Activated T-helper 17 cell treated with anti-CD3 and anti-CD28 coated beads, Interleukin-2, amount 50 U/mL, for 72 hours (primary cell): ENCODE measurements at places on chromosomes 3 and 15. TPM values are rescaled to one million over a fixed set of nuclear protein-coding genes. Genes with fewer than 3 reads are reported as not detected.

- ATAC-seq: no peak
These were observed 110.9 kb upstream of the THRB start for GRCh38 chr3:24605511-24606028.

DNA sequence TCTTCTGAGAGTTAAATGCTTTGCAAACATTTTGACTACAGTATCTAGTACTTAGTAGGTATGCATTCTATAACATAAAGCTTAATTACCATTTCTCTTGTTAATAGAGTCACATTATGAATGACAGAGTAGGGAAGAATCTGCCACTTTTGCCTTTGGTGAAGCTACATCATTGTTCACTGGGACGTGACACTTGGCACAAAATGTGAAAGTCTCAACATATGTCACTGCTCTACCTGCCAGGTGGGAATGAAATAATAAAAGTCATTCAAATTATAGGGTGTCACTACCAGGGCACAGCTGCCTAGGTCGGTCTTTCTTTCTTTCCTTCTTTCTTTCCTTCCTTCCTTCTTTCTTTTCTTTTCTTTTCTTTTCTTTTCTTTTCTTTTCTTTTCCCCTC, 17.6 kb downstream of the GPR87 start:
- no peak for ATAC-seq

GRCh38 chr3:178975320-178975719, 96.3 kb downstream of the ZMAT3 start:
- no peak for ATAC-seq

- no peak for ATAC-seq
These were observed 31.9 kb upstream of the ADGRG7 start for GRCh38 chr3:100577382-100578008.

DNA sequence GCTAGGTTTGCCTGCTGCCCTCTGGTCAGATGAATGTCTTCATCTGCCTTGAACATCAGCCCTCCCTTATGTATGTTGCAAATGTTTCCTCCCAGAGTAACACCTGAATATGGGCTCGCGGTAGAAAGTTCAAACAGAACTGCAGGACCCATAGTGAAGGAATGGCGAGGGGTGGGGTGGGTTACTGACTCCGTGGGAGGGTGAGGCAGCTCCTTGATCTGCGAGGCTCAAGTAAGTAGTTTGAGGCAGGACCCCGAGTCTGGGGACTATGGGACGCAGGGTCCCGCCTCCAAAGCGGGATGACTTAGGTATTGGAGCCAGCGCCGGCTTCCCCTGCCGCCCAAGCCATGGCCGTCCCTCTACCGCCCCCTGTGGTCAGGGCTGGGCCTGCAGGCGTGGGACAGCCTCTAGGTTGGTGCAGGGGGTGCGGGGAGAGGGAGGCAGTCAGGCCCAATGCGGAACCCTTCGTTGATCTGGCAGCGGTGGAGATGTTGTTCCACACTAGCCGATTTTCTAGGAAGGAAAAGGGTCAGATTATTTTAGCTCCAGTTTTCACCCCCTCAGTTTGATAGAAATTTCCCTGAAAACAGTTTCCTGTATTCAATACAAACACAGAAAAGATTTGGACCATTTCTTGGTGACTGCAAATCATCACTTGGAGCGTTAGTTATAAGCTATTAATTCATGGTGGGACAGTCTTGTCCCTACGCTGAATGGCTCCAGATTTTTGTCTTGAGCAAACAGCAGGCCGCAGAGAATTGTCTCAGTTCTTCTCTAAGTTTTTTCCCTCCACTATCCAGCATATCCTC, 72.3 kb downstream of the CORO2B start:
- ATAC-seq: peak; percentile 64

DNA sequence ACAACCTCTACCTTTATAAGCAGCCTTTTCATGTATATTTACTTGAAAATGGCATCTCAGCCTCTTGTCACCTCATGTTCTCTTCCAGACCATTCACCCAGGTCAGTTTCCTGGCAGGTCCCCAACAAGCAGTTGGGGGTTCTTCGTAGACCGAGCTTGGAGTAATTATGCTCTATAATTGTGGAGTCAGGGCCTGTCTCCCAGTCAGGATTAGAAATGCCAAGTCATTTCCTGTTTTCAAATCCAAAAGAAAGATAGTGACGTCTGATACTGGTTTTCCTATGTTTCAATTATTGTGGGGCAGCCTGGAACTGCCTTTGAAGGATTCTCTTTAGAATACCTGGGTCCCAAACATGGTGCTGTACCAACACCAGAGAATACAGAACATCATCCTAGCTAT, 430.6 kb downstream of the MECOM start:
- no peak for ATAC-seq

The SERINC4 gene
- total RNA-seq: 0.17 TPM

The LEKR1 gene
- 0.93 TPM for total RNA-seq

The CNTN3 gene
- not detected for total RNA-seq

The LRRN1 gene
- total RNA-seq: not detected

The RASSF1 gene
- total RNA-seq: 139 TPM
